Smooth muscle cell of trachea (primary cell): ENCODE measurements at places on chromosomes 5 and 9. TPM values are rescaled to one million over a fixed set of nuclear protein-coding genes. Genes with fewer than 3 reads are reported as not detected.

CCDC180 gene
- 0.99 and 5.5 TPM in 2 replicates for total RNA-seq

MARCOL gene
- not detected in 2 replicates for total RNA-seq

NUDT2 gene
- total RNA-seq: 35.1 and 35.5 TPM in 2 replicates

ANKRD31 gene
- total RNA-seq: under 0.01 and 0.29 TPM in 2 replicates

CDH9 gene
- total RNA-seq: not detected in 2 replicates

TMEM174 gene
- total RNA-seq: not detected in 2 replicates

FGF1 gene
- total RNA-seq: 2.6 and 5.1 TPM in 2 replicates

PCDHA3 gene
- 0.15 and 0.17 TPM in 2 replicates for total RNA-seq

PCDHB15 gene
- under 0.01 and 0.66 TPM in 2 replicates for total RNA-seq

NR4A3 gene
- total RNA-seq: 1.2 and 2.0 TPM in 2 replicates

TAL2 gene
- total RNA-seq: 0.29 TPM in 1 of 2 replicates, not detected in the other

TLX3 gene
- total RNA-seq: not detected in 2 replicates

SPINK14 gene
- total RNA-seq: not detected in 2 replicates

PITX1 gene
- total RNA-seq: 3.6 and 12.6 TPM in 2 replicates

BTNL3 gene
- total RNA-seq: not detected in 2 replicates

ARID3C gene
- total RNA-seq: not detected in 2 replicates

ZNF608 gene
- 13.4 and 17.3 TPM in 2 replicates for total RNA-seq

ACSL6 gene
- 0.66 TPM in 1 of 2 replicates, not detected in the other for total RNA-seq

ERAP2 gene
- total RNA-seq: 6.8 and 75.6 TPM in 2 replicates

GTF2H2C gene
- 31.9 and 48.9 TPM in 2 replicates for total RNA-seq

CAMK2A gene
- 1.5 and 3.8 TPM in 2 replicates for total RNA-seq

SMIM23 gene
- not detected in 2 replicates for total RNA-seq

SPATA31C1 gene
- not detected in 2 replicates for total RNA-seq

SLC6A19 gene
- total RNA-seq: not detected in 2 replicates

NUTM2G gene
- not detected in 2 replicates for total RNA-seq

DOCK8 gene
- total RNA-seq: 0.44 and 0.66 TPM in 2 replicates

MZB1 gene
- total RNA-seq: not detected in 2 replicates

PLAC8L1 gene
- not detected in 2 replicates for total RNA-seq

ANKDD1B gene
- 0.29 and 1.3 TPM in 2 replicates for total RNA-seq

AMACR gene
- 15.5 and 18.6 TPM in 2 replicates for total RNA-seq

ROPN1L gene
- 0.29 and 0.66 TPM in 2 replicates for total RNA-seq

SOWAHA gene
- 0.15 and 0.17 TPM in 2 replicates for total RNA-seq

TRIM14 gene
- total RNA-seq: 6.5 and 7.0 TPM in 2 replicates

MATR3 gene
- 196 and 339 TPM in 2 replicates for total RNA-seq

PCDHGB1 gene
- 4.4 and 4.5 TPM in 2 replicates for total RNA-seq

JAK2 gene
- total RNA-seq: 15.4 and 17.2 TPM in 2 replicates

CCDC187 gene
- total RNA-seq: under 0.01 and 0.17 TPM in 2 replicates

RASEF gene
- 0.44 and 0.50 TPM in 2 replicates for total RNA-seq
